Activated CD8-positive, alpha-beta T cell treated with anti-CD3 and anti-CD28 coated beads for 36 hours (primary cell): ENCODE measurements at places on chromosomes 6 and 20. TPM values are rescaled to one million over a fixed set of nuclear protein-coding genes. Genes with fewer than 3 reads are reported as not detected.

The BHLHE23 gene
- total RNA-seq, result not detected

The PLA2G7 gene
- total RNA-seq, result not detected

The SYCP2 gene
- 3.9 TPM for total RNA-seq

The LGSN gene
- not detected for total RNA-seq

The MUC22 gene
- total RNA-seq, result not detected

The BIRC7 gene
- 5.3 TPM for total RNA-seq

The GLP1R gene
- total RNA-seq, result 0.81 TPM

The TEAD3 gene
- 0.68 TPM for total RNA-seq

The ELOVL2 gene
- total RNA-seq, result not detected

The TSBP1 gene
- total RNA-seq, result not detected

The PTCHD4 gene
- total RNA-seq, result not detected

- DNase-seq, result no peak
These were observed 13.2 kb upstream of the FRK start for GRCh38 chr6:116073765-116074440.

- DNase-seq, result no peak
These were observed 23.5 kb upstream of the IBTK start for GRCh38 chr6:82270881-82271635.

GRCh38 chr6:163991321-163991720, 576.8 kb downstream of the QKI start:
- DNase-seq, result no peak

DNA sequence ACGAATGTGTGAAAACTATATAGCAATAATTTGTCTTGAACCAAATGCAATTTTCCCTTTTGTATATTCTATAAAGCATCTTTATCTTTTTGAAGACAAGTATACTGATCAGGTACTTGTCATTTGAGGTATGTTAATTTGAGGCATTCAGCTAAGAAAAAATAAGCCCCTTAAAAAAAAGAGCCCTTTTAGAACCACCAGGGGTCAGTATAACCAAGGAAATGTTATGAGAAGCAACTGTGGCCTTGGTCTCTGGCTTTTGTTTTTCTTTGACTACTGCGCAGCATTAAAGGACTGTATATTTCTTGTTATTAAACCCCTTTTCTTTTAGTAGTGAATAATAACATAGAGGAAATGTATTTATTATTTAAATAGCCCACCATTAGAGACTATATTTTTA, 43.1 kb downstream of the CD109 start:
- DNase-seq, result no peak

GRCh38 chr20:57651881-57652605, 31.8 kb upstream of the ZBP1 start:
- no peak for DNase-seq

DNA sequence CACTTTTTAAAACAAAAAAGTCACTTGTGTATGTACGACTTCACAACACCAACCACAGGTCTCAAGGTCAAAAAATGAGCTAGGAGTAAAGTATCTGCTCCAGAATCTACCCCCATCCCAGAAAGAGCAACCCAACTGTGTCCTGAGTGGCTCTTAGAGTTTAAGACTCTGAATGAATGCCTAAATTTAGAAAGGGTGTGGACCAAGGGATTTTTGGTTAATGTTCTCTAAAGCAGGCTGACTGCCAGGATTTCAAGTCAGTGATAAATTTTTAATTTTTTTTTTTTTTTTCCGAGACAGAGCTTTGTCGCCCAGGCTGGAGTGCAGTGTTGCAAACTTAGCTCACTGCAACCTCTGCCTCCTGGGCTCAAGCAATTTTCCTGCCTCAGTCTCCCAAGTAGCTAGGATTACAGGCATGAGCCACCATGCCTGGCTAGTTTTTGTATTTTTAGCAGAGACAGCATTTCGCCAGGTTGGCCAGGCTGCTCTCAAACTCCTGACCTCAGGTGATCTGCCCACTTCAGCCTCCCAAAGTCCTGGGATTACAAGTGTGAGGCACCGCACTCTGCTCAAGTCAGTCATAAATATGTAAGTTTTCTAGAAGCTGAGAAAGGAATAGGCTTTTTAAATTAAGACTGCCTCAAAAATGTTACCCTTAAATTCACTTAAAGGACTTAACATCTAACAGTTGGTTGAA, 20.2 kb downstream of the STAU1 start:
- no peak for DNase-seq

DNA sequence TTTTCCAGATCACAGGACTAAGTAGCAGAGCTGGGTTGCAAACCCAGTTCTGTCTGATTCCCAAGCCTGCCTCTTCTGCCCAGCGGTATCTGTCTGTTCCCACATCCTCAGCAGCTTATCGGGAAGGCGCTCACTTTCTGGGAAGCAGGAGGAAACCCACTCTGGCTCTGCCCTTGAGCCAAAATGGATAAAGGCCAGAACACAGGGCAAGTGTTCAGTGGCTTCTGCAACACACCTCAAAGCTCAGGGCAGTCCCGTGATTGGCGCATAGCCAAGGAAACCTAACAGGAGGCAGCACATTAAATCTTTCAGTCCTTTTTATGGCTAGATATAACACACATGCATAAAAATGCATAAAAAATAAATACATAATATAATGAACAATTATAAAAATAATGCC, 262.2 kb downstream of the NRN1 start:
- DNase-seq, result no peak

DNA sequence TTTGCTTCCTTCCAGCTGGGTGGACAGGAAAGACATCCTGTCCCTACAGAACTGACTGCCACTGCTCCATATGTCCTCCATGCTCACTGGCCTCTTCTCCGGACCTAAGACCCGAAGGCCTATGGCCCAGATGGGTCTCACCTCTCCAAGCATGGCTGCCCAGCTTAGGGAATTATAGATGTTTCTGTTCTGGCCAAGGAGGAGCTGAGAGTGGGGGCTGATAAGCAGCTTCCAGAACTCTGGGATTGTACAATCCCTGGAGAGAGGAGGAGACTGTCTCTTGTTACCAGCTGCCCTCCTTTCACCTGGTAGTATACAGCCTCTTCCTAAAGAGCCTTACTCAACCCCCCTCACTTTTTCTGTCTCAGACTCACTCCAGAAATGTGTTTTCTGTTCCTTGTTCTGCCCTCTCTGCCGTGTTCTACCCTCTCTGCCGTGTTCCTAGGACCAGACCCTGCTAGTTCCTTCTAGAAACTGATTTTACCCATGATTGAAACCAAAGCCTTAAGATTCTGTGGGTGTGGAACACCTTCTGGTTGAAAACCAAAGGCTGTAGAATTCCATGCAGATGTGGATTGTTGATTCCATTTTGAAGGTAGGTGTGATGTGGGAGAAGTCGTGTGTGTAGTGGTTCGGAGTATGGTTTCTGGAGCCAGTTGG, 28.7 kb downstream of the ANKS1A start:
- DNase-seq, result no peak

GRCh38 chr20:13342469-13343242, 121.6 kb downstream of the ISM1 start:
- no peak for DNase-seq

- no peak for DNase-seq
These were observed 33.0 kb upstream of the SPDEF start for GRCh38 chr6:34589140-34589539.

DNA sequence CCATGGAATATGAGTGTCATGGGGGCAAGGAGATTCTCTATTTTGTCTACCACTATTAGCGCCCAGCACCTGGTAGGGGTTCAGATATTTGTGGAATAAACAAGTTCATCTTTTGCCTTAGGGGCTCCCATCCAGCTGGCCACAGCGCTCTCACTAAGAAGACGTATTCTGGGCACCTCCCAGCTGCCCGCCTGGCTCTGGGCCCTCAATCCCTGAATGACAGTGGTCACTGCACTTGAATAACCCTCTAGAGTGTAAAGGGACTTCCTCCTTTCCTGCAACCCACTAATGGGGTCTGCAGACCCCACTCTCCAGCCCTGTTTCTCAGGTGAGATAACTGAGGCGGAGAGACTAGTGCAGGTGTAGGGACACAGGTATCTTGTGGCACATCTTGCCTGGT, 36.2 kb downstream of the SNX5 start:
- no peak for DNase-seq

- no peak for DNase-seq
These were observed 100.5 kb upstream of the STXBP5 start for GRCh38 chr6:147103694-147104093.

DNA sequence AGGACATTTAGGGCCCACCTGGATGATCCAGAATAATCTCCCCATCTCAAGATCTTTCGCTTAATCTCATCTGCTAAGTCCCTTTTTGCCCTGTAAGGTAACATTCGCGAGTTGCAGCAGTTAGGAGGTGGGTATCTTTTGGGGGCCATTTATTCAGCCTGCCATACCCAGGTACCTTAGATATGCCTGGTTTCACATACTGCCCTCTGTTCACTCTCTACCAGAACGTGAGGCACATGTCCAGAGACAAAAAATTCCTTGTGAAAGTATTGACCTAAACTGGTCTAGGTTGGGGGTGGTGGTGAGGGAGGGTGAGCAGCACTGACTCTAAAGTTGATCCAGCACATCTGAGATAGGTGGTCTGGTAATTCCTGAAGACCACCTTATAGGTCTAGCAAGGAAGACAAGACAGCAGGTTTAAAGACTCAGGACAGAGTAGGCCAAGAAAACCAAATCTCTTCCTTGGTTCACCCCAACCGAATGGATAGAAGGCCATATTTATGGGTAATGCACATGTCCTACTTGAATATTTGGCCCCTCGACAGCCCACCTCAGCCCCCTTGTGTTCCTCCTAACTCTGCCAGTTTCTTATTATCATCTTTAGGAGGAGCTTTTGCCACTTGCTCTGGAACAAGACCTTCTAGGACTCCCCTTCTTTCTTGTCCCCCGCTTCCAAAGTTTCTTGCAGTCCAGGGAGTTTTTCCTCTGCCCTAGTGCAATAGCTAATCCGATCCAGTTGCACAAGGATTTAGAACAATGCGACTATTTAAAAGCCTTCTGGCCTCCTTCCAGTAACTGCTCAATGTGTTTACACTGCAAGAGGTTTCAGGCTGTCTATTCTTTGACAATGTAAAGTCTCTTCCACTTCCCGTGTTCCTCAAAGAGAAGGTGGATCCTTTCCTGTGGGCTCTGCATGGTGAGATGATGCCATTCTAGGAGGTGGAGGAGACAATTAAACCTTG, 213.0 kb upstream of the LAMP5 start:
- DNase-seq, result no peak

DNA sequence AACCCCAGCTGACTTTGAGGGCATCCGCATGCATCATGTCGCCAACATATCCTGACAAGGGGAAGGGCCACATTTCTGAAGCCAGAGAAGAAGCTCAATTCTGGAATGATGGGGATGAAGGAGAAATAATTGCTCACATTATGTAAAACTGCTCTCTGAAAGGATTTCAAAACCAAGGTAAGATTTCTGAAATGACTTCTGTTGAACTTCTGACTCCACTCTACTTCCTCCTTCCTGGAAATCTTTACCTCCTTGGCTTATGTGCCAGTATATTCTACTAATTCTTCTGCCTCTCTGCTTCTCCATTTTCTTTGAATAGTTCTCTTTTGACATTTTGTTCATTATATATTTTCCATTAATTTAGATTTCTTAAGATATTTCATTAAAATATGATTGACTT, 31.9 kb downstream of the HLA-DPB1 start:
- no peak for DNase-seq

GRCh38 chr20:45621593-45621992, 7.9 kb upstream of the WFDC10A start:
- no peak for DNase-seq

DNA sequence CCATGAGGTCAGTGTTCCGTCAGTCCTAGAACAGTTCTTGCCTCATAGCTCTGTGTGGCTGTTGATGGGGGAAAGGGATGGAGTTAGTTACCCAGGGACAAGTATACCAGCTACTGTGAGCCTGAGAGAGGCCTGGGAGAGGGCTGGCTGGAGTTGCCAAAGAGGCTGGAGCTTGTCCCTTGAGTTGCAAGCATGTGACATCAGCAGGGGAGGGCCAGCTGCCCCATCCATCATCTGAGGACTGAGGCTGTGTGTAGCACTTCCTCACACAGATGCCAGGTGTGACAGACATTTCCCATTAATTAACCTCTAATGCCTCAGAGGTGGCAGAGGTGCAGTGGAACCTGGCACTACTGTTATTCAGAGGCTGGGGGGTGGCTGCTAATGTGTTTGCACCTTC, 131.6 kb downstream of the PHACTR3 start:
- DNase-seq, result no peak

GRCh38 chr6:56021943-56022342, 146.6 kb upstream of the BMP5 start:
- DNase-seq, result no peak

- DNase-seq, result no peak
These were observed 50.3 kb downstream of the AIG1 start for GRCh38 chr6:143110996-143111395.

GRCh38 chr6:160431226-160431625, 83.0 kb downstream of the SLC22A3 start:
- no peak for DNase-seq

GRCh38 chr6:150887978-150888563, 22.6 kb downstream of the MTHFD1L start:
- DNase-seq, result no peak

GRCh38 chr6:37626915-37627314, 70.8 kb downstream of the MDGA1 start:
- DNase-seq, result no peak
